ENCODE measurements at places on chromosomes 1 and 21.

- DNase-seq = no peak
Measured at GRCh38 chr21:22758478-22758877, 1760.3 kb downstream of the NCAM2 start.

DNA sequence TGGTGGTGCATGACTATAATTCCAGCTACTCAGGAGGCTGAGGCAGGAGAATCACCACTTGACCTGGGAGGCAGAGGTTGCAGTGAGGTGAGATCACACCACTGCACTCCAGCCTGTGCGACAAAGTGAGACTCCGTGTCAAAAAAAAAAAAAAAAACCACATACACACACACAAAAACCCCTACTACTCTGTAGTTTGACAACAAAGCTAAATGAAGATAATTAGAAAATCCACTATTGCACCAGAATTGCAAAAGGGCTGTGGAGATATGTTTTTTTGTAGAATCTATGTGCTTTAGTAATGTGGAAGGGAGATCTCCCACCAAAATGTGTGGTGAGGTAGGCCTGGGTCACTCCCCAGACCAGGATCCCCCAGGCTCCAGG, 32.2 kb upstream of the KHDRBS1 start:
- DNase-seq = no peak

- no peak for DNase-seq
Measured at GRCh38 chr1:19824541-19824940, 9.5 kb upstream of the RNF186 start.

DNA sequence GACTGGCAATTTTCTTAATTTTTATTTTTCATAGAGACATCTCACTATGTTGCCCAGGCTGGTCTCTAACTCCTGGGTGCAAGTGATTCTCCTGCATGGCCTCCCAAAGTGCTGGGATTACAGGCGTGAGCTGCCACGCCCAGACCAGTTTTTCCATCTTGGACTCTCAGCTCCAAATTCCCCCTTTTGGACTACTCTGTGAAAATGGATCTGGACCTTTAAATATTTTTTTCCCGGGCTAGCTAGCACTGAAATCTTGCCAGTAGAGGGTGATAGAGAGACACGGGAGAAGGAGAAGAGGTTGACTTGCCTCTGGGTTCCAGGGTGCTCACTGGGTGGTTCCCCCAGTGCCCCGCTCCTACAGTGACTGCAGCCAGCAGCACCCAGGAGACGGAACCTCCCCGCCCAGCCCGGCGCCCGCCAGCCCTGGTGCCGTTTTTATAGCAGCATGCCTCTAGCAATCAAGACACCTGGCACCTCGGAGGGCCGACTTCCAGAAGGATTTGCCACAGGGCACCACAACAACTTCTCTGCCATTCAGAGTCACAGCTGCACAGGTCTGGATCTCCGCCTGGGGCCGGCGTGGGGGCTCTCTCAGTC, 34.7 kb upstream of the SCCPDH start:
- peak; percentile 67 for DNase-seq

DNA sequence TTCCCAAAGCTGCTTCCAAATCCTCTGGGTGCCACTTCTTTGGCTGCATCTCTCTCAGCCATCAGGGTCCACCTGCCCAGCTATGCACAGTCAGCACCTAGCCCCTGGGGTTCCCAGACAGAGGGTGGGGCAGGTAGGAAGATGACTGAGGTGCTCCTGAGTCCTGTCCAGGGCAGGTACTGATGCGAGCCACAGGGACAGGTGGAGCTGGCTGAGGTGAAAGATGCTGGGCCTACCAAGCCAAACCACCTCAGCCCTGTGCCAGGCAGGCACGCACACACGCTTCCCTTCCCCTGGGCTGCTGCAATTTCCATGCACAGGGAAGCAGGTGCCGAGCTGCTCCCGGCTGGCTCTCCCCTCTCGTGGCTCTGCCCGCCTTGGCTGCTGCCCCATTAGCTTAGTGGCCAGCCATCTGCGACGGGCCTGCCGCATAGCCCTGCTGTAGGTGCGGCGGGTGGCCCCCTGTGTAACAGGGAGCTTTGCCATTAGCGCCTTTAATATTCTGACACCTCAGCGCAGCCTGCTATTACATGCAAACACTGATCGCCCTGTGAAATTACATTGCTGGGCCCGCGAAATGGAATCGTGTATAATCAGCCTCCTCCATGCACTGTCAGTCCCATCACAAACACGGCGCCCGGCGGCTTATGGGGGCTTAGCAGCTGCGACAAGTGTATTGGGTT, 38.9 kb downstream of the DMAP1 start:
- no peak for DNase-seq
